Gastrocnemius medialis (tissue), 4 donors: ENCODE measurements at places on chromosomes 12 and 14. TPM values are rescaled to one million over a fixed set of nuclear protein-coding genes. Genes with fewer than 3 reads are reported as not detected.

TAS2R46 gene
- 1.5 TPM for total RNA-seq

IL22 gene
- total RNA-seq = not detected

PPFIA2 gene
- total RNA-seq = not detected

HDAC7 gene
- 27.1 TPM for total RNA-seq
